ENCODE measurements at places on chromosomes 16 and 17.

DNA sequence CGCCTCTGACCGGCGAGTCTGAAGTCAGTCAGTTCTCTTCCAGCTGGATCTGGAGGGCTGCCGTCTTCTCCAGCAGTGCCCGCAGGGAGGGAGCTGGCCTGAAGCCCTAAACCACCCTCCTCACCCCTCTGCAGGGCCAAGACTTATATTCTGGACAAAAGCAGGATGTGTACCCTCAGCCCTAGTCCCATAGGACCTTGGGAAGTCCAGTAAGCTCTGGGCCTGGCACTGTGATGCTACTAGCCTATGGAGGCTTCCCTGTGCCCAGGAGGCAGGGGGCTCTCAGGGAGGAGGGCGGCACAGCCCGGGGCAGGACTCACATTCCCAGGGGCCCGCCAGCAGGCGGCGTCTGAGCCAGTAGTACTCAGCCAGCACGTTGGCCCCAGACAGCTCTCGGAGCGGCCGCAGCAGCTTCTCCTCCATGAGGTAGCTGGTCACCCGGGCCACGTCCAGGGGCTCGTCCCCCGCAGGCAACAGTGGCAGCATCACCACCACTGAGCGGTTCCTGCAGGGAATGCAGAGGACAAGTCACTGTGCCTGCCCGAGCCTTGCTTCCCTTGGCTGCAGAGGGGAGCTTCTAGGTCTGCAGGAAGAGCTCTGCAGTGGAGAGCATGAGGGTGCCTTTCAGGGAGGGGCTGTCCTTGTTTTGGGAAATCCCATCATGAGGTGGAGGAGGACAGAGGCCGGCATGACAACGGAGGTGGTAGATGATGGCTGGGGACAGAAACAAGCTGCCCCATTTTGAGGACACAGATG, 41.7 kb downstream of the RMI2 start:
- DNase-seq: no peak

DNA sequence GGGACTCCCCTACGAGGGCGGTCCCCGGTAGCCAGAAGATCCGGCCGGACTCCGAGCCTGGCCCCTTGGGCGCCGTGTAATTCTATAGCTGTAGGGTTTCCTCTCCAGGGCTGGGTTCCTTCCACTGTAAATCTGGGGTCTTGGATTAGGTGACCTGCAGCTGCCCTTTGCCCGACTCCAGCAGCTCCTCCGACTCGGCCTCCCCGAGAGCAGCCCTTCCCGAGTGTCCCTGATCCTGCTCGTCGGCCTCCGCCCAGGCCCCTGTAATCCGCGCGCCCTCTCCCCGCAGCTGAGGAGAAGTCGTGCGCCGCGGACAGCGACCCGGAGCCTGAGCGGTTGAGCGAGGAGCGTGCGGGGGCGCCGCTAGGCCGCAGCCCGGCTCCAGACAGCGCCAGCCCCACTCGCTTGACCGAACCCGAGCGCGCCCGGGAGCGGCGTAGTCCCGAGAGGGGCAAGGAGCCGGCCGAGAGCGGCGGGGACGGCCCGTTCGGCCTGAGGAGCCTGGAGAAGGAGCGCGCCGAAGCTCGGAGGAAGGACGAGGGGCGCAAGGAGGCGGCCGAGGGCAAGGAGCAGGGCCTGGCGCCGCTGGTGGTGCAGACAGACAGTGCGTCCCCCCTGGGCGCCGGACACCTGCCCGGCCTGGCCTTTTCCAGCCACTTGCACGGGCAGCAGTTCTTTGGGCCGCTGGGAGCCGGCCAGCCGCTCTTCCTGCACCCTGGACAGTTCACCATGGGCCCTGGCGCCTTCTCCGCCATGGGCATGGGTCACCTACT, 5.5 kb downstream of the TBX2 start:
- DNase-seq: peak; percentile 28

- no peak for DNase-seq
These were observed 5.9 kb downstream of the RHBDF1 start for GRCh38 chr16:66309-67182.

- no peak for DNase-seq
These were observed 129.8 kb downstream of the OR1D5 start for GRCh38 chr17:2933606-2934005.

DNA sequence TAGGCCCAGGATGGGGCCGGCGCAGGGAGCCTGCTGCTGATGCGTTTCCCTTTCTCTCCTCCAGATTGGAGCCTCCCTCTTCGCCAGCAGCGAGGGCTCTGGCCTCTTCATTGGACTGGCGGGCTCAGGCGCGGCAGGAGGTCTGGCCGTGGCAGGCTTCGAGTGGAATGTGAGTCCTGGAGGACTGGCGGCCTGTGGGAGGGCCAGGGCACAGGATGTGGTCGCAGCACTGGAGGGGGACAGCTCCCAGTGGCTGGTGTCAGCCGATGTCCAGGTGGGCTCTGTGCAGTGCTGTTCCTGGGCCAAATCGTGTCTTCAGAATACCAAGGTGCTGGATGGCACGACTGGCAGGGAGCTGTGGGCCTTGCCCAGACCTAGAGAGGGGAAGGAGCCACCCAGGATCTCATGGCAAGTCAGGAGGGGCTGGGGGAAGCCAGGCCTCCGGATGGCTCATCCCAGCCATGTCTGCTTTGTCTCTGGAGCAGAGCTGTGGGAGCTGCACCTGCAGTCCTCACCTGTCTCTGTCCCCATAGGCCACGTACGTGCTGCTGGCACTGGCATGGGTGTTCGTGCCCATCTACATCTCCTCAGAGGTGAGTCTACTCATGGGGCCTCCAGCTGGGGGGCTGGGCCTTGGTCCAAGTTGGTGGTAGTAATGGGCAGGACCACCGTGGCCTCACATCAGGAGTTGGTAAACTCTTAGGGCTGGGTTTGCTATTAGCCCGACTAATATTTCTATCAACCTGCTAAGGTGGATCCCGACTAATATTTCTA, 7.3 kb downstream of the SLC5A10 start:
- DNase-seq: no peak

GRCh38 chr17:67855504-67856324, 30.4 kb downstream of the BPTF start:
- DNase-seq: no peak

GRCh38 chr17:42122371-42123303, at the start of gene HSPB9:
Gene HSPB9 (plus strand): TSS chr17:42122804. CDS start chr17:42122851, 47 bp downstream.
- DNase-seq: no peak

DNA sequence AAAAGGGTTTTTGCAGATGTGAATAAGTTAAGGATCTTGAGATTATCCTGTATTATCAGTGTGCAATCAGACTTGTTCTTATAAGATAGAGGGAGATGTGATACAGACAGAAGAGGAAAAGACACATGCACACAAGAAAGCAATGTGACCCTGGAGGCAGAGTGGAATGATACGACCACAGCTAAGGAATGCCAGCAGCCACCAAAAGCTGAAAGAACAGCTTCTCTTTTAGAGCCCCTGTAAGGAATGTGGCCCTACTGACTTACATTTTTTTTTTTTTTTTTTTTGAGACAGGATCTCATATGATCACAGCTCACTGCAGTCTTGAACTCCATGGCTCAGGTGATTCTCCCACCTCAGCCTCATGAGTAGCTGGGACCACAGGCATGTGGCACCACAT, 62.3 kb upstream of the CNTNAP4 start:
- no peak for DNase-seq

DNA sequence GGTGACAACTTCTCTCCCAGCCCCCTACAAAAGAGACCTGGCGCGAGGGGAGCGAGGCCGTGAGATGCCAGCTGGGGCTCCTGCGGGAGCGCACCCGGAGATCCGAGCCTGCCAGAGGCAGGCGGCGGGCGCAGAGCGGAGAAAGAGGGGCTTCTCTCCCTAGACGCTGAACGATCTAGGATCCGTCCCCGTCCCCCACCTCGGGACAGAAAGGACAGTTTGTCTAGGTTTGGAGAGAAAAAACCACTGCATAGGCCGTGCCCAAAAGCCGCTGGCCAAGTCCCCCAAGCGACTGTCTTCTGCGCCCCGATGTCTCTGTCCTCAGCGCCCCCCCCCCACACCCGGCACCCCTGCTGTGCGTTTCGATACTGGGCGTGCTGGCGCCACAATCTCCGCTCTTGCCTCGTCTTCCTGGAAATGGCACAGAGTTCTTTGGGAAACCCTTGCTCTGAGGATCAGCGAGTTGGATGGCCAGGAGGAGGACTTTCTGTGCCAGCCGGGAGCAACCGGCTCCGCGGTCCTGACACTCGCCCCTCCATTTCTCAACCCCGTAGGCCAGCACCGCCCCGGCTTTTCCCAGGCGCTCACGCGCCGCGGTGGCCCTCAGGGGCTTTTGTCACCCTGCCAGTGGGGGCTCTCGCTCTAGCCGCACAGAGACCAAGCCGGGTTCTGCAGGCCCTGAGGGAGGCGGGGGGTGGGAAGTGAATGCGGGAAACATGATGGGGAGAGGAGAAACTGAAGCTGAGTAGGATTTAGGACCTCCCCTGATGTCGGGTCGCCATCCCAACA, 1.0 kb downstream of the SSTR2 start:
- no peak for DNase-seq

GRCh38 chr16:81869326-81869725, 90.2 kb downstream of the PLCG2 start:
- no peak for DNase-seq

DNA sequence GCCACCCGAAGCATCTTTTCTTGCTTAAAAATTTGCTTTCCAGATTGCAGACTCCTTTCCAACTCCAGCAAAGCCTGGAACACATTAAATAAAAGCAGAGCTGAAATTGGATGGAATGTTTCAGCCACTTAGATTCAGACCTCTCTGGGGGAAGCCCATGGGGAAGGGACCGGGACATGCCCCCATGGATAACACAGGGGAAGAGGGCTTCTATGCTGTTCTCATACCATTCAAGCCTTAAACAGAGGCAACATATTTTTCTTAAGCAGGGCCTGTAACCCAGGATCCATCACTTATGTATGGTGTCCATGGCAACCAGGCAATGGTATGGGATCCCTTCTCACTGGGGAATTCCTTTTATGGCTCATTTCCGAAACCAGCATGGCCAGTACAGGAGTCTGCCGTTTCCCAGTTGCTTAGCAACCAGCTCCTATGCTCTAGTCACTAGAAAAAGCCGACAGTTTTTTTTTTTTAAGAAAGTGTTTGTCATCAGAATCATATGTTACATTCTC, 62.0 kb upstream of the MARCHF10 start:
- no peak for DNase-seq

GRCh38 chr17:22278302-22279275, 586.3 kb downstream of the KCNJ18 start:
- no peak for DNase-seq

DNA sequence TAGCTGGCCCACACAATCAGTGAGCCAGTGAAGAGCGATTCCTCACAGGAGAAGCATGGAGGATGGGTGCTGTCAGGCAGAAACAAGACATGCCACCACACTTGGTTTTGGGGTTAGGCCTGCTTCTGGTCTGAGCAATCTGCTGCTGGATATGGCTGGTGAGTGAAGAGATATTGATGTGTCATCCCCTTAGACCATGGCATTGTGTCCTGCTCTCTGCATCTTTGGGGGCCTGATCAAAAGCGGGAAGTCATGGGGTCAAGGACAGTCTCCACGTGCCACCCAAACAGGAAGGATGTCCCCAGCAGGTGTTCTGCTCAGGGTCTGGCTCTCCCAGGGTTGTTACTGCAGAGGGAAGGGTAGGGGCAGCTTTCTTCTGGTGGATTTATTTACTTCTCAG, 140.7 kb downstream of the PRKCB start:
- no peak for DNase-seq

DNA sequence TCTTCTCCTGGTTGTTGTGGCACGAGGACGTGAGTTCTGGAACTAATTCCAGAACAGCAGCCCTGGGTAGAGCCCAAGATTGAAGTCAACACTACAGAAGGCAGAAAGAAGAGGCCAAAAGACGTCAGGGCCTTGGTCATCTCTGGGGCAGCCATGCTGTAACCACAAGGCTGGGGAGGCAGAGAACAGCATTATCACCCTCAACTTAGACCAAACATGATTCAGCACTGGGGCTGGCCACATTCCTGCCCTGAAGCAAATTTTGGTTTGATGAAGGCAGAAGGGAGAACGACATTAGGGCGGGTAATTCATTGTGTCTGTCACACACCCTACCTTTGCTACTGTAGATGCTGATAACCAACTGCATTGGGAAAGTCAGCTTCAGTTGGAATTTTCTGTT, 9.7 kb upstream of the ALOX15B start:
- no peak for DNase-seq

DNA sequence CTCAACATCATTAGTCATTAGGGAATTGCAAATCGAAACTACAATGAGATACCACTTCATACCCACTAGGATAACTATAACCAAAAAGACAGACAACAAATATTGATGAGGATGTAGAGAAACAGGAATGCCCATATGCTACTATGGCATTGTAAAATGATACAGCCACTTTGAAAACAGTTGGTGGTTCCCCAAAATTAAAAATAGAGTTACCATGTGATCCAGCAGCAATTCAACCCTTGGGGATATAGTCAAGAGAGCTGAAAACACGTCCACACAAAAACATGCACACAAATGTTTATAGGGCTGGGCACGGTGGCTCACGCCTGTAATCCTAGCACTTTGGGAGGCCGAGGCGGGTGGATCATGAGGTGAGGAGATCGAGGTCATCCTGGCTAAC, 10.0 kb upstream of the PECAM1 start:
- DNase-seq: no peak

DNA sequence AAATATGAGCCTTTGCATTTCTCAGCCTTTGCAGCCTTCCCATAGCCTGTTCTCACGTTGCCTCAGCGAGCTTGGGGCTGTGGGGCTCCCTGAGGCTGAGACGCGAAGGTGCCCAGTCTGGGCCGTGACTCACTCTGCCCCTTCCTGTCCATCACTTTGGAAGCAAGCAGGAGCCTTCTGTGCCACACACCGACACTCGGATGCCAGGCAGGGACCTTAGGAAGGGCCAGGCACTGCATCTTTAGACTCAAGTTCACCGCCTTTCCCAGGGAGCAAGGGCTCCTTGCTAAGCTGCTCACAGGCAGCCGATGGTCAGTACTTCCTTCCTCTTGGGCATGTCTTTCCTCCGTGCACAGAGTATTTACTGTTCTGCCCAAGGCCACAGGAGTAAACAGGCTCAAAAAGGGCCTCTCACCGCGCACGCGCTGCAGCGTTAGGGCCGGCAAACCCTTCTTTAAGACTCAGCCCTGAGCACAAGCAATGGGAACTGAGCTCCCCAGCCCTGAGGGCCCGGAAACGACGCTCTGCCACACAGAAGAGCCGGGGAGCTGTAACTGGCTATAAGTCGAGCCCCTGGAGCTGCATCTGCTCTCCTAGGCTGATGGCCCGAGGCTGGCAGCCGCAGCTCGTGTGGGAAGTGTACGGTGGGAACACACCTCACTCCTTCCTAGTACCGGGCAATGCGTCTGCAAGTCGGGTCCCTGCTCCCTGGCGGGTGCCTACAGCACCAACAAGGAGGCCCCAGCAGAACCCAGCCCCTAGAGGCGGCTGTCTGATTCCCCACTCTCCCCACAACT, 7.2 kb downstream of the TIMM22 start:
- DNase-seq: no peak

- no peak for DNase-seq
These were observed 107.1 kb downstream of the USP22 start for GRCh38 chr17:20935740-20936139.
